ENCODE measurements at places on chromosomes 12 and 14.

DNA sequence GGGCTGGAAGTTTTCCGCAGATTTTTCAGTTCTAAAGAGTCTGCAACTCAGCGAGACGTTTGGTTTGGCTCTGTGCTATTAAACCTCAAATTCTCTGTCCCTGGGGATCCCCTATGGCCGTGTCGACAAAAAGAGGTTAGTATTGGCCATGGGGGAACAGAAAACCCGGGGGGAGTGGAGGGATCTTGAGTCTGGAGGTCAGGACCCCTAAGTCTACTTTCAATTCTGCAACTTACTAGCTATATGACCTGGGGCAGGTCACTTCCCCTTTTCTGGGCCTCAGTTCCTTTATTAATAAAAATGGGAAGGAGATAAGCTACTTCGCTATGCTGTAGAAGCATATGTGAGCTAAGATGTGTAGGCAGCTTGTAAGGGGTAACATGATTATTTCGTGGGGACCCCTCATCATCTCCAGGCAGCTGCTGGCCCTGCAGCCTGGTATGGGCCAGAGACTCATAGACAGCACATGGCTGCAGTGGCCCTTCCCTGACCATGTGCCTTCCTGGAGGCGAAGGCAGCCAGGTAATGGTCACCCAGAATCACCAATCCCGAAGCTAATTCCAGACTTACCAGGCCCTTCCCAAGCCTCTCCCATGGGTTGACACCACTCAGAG, 8.6 kb downstream of the ASB2 start:
- DNase-seq: no peak

GRCh38 chr12:80299976-80300375, 144.1 kb upstream of the PTPRQ start:
- no peak for DNase-seq

GRCh38 chr14:55339770-55340169, 68.5 kb downstream of the FBXO34 start:
- DNase-seq: no peak

- DNase-seq: no peak
These were observed 141.8 kb downstream of the ZFP36L1 start for GRCh38 chr14:68651075-68651474.

- DNase-seq: no peak
These were observed 171.7 kb upstream of the LHX5 start for GRCh38 chr12:113643177-113643974.

DNA sequence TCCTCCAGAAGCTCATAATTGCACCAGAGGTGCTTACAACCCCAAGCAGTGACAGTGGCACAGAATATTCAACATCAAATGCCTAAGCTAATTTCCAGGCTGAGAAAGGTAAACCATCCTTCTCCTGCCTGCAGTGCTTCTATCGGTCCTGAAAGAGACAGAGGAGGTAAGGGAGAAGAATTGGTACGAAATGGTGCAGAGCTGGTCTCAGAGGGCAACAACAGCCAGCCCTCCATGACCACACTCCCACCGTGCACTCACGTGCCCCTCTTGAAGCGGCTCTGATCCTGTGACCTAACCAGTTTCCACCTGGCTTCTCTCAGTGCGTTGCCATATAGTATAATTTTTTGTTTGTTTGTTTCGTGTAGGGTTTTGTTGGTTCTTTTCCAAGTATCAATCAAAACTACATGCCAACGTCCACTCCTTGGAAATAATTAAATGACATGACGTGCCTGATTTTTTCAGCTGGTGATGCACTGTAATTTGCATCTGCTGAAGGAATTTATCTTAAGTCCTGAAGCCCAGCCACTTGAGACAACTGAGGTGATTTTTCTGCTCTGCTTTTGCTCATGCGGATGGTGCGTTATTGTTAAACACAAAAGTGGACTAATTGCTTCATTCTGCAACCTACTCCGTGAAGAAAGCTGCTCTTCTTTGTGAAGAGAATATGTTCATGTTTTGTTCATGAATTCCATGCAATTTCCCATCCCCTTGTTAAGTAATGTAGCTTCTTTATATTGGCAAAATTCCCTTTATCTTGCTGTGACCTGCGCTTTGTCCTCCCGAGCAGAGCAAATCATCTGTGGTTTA, 1.3 kb upstream of the ATP2A2 start:
- DNase-seq: no peak

DNA sequence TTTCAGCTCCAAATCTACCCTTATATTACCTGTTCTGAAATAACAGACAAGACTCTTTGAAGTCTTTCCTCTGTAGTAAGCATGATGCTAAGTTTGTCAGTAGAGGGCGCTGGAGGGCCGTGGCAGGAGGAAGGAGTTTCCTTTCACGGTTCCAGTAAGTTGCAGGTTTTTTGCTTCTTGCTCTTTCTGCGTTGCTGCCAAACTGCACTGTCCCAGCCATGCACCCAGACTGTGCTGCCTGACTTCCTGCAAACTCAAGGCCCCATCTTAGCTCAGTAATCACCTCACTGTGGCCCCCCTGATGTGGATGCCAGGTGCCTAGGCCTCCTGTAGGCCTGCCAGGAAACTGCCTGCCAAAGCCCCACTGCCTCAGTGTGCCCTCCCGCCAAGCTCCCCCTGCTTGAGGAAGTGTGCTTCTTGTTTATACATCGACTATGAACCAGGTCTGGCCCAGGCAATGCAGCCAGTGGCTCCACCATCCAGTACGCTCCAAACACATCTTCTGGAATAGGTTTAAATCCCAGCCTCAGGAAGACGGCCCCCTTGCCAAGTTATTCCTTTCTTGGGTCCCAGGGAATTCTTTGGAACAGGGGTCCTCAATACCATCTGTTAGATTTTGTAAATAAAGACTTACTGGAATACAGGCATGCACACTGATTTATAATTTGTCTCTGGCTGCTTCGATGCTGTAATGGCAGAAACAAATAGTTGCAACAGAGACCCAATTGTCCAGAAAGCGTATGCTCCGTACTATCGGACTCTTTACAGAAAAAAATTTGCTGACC, 193.7 kb upstream of the LRIG3 start:
- no peak for DNase-seq

DNA sequence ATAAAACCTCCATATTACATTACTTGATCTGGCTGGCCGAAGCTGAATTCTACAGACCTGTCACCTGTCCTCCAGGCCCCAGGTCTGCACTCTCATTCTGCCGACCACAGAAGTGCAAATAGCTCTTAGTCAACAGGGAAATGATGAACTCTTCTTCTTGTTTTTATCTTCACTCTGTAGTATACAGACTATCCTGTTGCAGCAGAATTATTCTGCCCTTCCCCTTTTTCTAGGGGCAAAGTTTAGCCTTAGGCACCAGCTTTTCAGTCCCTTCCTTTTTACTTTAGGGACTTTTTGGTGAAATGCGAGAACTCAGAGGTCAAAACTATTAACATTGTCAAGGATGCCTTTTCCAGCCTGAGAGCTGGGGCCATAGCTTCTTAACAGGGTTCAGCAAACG, 229.6 kb upstream of the EGLN3 start:
- no peak for DNase-seq

DNA sequence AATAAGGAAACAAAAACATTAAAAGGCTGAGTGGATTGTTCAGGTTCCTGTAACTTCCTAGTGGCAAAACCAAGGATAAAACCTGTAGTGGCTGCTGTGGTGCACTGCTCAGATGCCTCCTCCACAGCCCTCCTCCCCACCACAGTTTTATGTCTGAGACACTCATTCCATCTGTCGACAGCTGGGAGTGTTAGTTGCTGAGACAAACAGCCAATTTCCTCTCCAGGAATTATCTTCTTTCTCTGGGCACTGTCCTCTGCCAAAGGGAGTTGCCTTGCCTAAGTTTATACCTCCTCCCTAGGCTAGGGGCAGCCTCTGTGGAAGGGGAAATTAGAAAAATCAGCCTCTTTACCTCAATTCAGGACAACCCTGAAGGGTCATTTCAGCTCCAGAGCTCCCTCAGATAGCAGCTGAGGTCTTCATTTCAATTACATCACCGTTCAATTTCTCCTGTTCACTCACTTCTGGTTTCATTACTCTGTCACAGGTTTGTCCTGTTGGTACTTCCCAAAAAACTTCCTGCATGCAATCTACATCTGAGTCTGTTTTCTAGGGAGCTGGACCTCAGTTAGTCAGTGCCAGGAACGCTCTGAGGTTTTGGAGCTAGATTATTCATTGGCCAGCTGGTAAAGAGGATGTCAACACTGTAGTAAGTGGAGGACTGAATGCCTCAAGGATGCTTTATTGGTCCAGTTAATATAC, 74.9 kb upstream of the ATP2B1 start:
- DNase-seq: no peak

- DNase-seq: no peak
These were observed 28.0 kb upstream of the DAAM1 start for GRCh38 chr14:59160506-59160905.

- DNase-seq: no peak
These were observed 186.2 kb upstream of the C14orf180 start for GRCh38 chr14:104393199-104393897.
